OCI-M1 (cell line): ENCODE measurements at places on chromosomes 2 and 18.

DNA sequence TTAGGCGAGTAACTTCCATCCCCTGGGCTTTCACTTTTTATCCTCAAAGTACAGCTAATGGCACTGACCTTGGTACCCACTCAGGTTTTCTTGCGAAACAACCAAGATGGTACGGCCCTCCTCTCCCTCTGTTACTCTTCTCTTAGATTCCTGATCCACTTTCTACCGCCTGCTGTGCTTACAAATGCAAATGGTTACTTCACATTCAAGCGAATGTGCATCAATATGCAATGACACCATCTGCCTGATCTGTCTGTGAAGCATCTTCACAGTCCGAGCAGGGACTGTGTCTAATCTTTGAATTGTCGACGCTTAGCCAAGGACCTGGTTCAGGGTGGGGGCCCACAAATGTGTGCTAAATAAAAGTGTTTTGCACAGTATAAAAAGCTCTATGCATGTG lies 112.2 kb downstream of the TRIB2 start:
- DNase-seq, result no peak

GRCh38 chr2:236633219-236633570 lies 63.6 kb downstream of the ACKR3 start:
- DNase-seq, result no peak

DNA sequence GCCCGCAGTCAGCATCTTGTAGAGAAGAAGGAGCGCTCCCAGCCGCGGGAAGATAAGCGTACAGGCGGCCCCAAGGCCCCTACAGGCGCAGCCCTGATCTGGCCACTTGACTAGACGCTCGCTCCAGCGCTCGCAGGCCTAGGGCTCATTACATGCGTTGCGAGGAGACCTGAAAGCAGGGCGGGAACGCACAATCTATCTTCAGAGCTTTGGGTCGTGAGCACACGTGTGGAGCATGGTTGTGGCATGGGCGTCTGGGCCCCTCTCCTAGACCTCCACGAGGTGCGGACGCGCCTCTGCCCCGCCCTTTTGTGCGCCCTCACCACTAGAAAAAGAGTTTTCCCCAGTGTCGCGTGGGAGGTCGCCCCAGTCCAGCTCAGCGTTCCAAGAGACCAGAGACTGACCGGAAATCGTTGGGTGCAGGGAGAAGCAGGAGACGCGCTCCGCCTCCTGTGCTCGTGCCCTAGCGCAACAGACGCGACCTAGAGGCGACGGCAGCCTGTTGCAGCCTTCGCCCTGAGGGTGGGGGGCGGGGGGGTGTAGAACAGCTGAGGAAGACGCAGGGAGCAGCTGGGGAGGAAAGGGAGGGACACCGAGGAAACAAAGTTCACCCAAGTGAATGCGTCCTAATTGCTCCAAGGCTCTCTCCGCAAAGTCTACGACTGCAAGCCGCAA lies 12.6 kb downstream of the NR4A2 start:
- no peak for DNase-seq

- DNase-seq, result no peak
These were observed 61.9 kb upstream of the RBMS1 start for GRCh38 chr2:160555420-160556071.

DNA sequence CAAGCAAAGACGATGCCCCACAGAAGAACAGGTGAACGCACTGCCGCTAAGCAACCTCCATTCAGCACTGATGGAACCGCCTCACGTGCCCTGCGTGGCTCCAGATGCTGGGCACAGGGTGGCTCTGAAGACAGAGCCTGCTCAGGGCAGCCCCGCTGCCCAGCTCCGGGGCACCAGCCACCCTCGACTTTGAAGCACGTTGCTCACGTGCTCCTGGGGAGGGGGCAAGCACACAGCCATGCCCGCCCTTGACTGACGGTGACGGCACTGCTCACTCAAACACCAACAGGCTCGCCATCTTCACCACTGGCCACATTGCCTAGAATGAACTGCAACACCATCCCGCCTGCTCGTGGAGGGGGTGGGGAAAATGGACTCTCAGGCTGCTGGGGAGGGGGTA lies 251.3 kb downstream of the HDAC4 start:
- no peak for DNase-seq

DNA sequence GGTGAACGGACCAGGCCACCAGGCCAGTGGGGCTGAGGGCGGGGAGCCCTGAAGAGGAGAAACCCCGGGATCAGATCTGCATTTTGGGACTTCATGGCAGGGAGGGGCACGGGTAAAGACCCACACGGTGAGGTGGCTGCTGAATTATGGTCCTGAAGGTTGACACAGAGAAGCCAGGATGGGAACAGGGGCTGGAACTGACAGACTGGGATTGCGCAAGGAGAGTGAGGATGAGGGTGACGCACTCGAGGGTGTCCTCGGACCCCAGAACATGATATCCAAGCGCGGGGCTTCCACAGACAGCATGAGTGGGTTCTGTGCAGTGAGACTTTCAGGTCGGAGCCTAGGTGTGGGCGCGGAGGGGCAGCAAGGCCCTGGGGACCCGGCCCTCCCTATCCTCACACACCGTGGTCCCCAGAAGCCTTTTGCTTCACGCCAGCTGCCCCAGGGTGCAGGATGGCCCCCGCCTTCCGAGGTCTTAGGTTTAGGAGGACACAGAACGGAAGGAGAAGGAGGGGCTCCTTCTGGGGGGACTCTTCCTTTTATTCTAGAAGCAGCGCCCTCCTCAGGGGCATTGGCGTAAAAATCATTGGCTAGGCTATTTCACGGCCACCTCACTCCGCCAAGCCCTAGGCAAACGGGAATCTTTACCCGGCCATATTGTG lies 416.8 kb upstream of the HS6ST1 start:
- no peak for DNase-seq

GRCh38 chr2:63880625-63881024 lies 38.9 kb downstream of the UGP2 start:
- DNase-seq, result no peak

DNA sequence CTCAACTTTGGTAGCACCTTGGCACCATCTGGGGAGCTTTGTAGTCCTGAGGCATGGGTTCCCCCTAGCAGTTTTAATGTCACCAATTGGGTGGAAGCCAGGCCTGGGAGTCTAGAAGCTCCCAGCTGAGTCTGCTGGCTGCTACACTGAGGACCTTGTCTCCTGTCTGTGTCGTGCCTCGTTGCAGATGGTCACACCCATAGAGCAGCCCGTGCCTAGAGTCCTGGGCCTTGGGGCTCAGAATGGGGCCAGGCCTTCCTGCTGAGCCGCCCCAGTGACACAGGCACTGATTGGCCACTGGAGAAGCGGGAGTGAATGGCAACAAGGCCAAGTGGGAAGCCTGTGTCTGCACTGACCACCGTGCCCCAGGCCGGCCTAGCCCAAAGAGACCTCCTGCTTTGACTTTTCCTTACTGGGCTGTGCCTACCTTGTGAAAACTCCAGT lies 113.2 kb downstream of the SH3RF3 start:
- no peak for DNase-seq

- no peak for DNase-seq
These were observed 17.7 kb downstream of the SLC66A2 start for GRCh38 chr18:79933765-79934164.

- DNase-seq, result no peak
These were observed 4.9 kb downstream of the CCT7 start for GRCh38 chr2:73238976-73239375.

- DNase-seq, result peak; percentile 50
These were observed 72.0 kb upstream of the NEUROD1 start for GRCh38 chr2:181752301-181752700.

- DNase-seq, result no peak
These were observed 98.1 kb upstream of the SCG2 start for GRCh38 chr2:223700221-223700620.

GRCh38 chr2:239394978-239395377 lies 5.8 kb downstream of the HDAC4 start:
- DNase-seq, result no peak

DNA sequence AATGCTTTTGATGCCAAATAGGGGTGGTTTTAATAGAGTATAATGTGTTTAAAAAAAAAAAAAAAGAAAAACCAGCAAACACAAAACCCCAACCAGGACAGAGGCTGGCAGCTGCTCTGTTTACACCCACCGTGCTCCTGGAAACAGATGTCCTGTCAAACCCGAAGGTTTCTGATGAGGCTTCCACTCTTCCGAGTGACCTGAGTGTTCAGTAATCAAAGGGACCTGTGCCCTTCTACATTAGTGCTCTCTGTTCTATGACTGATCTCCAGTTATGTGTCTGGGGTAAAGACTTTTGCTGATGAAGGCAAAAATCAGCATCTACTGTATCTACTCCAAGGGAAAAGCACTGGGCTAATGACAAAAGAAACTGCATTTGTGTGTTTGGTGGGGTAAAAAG lies 3.5 kb upstream of the KLHL29 start:
- no peak for DNase-seq

DNA sequence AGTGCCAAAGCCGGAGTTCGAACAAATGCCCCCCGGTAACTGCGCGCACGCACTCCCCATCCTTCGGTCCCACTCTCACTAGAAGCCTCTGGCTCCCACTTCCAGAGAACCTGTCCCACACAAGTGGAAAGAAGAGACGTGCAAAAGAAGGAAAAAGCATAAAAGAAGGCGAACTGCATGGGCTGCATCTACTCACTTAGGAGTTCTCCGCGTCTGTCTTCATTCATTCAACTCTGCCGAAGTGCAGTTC lies 312 bp downstream of the NR4A2 start:
- DNase-seq, result no peak

DNA sequence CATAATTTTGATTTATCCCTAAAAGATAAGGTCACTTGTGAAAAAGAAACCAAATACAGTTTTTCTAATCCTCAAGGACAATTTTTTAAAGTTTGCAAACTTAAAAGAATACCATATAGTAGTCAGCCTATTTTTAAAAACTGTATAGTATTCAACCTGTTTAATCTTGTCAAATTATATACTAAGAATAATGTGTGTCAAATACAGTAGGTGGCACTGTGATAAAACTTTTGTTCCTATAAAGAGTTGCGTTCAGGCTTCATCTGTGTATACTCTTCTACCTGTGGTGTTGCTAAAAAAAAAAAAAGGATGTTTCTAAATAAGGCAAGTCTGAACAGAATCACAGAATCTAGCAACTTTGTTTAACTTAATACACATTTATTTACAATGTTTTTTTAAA lies 68.6 kb downstream of the CCDC138 start:
- DNase-seq, result peak; percentile 24

DNA sequence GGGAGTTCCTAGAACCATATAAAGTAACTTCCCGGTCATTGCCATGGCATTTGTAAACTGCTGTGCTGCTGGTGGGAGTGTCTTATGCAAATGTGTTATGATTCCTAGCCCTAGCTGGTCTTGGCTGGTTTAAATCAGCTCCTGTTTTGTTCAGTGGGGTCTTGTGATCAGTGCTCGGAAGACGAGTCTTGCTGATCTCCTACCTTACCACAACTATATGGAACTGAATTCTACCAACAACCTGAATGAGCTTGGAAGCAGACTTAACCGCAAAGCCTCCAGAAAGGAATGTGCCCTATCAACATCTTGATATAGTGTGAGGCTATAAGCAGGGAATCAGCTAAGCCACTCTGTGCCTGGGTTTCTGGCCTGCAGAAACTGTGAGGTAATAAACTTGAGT lies 33.5 kb downstream of the POLE4 start:
- peak; percentile 14 for DNase-seq

GRCh38 chr2:122749405-122749804 lies 994.0 kb downstream of the TSN start:
- DNase-seq, result no peak

- DNase-seq, result no peak
These were observed 216.4 kb downstream of the SPP2 start for GRCh38 chr2:234266952-234267351.
